ENCODE measurements at places on chromosomes 11 and 22.

DNA sequence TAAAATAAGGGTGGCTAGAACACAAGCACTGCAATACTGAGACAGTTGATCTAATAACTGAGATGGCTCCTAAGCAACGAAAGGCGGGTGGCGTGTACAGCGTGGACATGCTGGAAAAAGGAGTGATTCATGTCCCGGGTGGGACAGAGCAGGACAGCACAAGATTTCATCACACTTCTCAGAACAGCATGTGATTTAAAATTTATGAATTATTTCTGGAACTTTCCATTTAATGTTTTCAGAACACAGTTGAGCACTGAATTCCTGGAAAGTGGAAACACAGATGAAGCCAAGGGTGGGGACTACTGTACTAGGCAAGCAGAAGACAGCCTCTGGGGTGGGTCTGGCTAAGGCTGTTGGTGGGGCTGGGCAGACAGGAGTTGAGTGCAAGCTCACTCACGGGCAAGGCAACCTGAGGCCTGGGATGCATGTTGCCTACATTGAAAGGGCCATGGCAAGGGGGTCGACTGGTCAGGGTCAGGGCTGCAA lies 165.6 kb upstream of the DDI1 start:
- peak; percentile 84 for DNase-seq

- no peak for DNase-seq
Measured at GRCh38 chr22:36852056-36852973, 8.5 kb upstream of the NCF4 start.

DNA sequence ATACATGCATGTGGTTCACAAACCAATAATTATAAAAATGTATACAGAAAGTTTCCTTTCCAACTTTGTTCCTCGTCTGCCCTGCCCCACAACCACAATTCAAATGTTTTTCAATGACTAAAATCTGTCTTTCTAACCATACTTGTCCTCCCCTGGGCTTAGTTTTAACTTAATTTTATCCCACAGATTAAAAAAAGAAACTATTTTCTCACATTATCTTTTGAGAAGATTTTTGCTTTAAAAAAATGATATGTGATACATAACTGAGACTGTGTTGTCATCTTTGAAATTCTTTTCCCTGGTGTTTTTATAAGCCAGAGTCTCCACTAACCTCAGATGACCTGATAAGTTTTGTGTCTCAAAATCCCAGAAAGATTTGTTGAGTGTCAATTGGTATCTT lies 79.0 kb downstream of the FDX1 start:
- no peak for DNase-seq

GRCh38 chr22:32080904-32081303 lies 37.8 kb downstream of the SLC5A1 start:
- no peak for DNase-seq

GRCh38 chr22:42939941-42940653 lies 74.9 kb downstream of the PACSIN2 start:
- no peak for DNase-seq

- peak; percentile 16 for DNase-seq
Measured at GRCh38 chr22:47419239-47419638, 656.8 kb downstream of the TBC1D22A start.

GRCh38 chr11:875769-876301 lies 33.2 kb downstream of the TSPAN4 start:
- no peak for DNase-seq

DNA sequence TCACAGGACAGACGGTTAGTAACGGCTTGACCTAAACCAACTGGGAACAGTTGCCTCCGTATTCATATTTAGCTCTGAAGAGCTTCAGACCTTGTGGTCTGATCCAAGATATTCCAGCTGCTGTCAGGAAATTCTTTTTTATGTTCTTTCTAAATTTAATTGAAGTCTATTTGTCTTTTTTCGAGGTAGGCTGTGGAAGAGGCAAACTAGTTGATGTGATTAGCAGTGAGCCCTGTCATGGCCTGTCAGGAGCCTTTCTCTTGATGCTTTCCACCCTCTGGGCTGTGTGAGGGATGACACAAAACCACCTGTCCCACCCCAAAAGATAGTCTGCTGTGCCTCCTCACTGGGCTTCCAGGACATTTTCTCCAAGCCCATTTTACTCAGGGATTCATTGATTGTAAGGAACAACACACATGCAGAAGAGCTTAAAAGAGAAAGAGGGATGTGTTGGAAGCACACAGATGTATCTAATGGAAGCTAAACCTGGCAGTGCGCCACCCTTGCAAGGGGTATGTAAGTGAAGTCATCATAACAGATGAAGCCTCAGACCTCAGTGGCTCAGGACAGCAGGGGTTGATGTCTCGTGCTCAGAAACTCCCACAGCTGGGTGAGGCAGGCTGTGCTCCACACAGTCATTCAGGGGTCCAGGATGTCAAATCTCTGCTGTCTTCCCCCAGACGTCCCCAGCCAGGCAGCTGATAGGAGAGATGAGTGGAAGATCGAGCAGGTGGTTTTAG lies 170.0 kb downstream of the NCAM1 start:
- no peak for DNase-seq

DNA sequence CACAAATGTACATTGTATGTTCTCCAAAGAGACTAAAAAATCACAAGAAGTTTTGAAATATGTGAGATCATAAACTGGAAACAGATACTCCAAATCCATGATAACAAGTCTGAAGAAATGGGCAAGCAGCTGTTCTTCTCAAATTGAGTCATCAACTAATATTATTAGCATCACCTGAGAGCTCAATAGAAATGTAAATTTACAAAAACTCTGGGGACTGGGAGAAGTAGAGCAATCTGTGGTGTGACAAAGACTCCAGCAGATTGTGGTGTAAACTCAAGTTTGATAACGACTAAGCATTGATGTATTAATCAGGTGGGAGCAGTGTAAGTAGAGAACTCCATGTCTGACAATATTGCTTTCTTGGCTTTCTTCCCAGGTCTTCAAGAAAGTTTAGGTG lies 53.2 kb downstream of the GLYATL1 start:
- DNase-seq: no peak

GRCh38 chr22:22618923-22619322 lies 25.5 kb upstream of the GGTLC2 start:
- DNase-seq: no peak

DNA sequence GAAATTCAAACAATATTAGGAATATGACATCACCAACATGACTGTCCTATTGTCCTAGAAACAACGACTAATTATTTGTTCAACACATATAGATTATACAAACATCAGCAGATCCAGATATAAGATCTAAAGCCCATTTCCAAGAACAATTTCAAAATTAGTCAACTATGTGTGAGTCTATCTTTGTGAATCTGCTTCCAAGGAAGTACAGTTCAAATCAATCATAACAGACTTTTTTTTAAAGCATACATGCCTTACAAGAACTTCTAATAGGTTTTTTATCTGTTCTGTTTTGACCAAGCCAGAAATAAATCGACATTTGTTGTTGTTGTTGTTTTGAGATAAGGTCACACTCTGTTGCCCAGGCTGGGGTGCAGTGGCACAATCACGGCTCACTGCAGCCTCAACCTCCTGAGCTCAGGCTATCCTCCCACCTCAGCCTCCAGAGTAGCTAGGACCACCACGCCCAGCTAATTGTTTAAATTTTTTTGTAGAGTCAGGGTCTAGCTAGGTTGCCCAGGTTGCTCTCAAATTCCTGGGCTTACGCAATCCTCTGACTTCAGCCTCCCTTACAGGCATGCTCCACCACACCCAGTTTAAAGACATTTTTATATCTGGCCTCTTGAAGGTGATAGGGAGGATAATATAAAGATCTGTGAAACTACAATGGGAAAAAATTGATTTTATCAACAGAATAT lies 54.8 kb downstream of the DENND5A start:
- DNase-seq: no peak

GRCh38 chr11:103602840-103603239 lies 433.6 kb upstream of the DDI1 start:
- no peak for DNase-seq

GRCh38 chr11:507727-508515 lies 879 bp upstream of the RNH1 start:
- no peak for DNase-seq

DNA sequence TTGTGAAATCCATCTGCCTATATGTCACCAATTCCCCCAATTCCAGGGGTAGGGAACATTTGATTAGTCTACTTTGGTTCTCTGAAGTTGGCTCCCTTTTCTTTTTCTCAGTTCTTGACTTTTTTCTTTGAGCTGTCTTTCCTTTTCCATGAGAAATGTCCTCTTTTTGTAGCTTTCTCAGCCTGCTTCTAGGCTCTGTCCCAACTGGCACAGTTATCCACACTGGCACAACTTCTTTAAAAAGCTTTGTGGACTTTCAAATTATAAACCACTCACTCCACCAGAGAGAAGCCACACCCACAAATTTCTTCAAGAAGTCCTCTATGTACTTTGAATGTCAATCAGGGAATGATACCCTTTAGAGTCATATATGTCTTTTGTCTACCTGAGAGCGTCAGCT lies 100.5 kb downstream of the TTC17 start:
- DNase-seq: no peak

- DNase-seq: no peak
Measured at GRCh38 chr22:40270748-40271373, 75.4 kb upstream of the ADSL start.

DNA sequence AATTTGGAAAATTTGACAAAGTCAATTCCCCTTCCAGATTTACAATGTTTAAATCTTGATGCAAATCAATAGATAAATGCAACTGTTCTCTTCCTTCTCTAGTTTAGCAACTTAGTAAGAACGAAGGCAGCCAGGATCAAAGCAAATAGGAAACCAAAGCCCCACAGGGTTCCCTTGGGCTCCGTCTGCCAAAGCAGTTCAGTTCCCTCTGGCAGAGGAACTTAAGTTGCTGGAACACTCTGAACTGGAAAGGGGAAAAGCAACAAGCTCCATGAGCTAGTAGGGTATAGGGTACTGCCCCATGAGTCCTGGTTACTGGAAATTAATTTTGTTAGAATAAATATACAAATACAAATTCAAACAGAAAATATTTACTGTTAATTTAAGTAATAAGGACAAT lies 91.3 kb downstream of the RELT start:
- DNase-seq: no peak

DNA sequence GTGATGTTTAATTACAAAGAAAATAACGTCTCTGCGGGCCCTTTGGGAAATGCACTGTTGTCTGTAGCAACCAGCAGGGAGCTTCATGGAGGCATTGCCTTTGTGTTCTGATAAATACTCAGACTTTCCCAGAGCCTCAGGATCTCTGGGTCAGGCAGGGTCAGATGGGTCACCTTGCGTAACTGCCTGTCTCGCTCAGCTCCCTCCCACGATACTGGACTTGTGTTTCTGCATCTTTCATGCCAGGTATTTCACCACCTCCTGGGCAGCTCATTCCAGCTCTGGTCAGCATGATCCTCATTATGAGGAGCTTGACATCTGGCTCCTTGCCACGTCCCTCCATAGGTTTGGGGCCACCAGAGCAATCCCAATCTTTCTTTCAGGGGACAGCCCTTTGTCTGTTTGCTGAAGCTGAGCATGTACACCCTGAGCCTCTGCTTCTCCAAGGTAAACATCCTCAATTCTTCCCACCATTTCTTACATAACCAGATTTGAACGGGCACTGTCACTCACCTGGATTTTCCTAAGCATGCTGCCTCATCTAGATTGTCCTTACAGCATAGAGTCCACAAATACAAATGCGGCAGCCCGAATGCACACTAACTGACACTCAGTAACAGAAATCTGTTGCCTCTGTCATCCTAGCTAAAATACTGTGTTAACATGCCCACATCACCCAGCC lies 162.3 kb downstream of the LARGE1 start:
- DNase-seq: no peak

DNA sequence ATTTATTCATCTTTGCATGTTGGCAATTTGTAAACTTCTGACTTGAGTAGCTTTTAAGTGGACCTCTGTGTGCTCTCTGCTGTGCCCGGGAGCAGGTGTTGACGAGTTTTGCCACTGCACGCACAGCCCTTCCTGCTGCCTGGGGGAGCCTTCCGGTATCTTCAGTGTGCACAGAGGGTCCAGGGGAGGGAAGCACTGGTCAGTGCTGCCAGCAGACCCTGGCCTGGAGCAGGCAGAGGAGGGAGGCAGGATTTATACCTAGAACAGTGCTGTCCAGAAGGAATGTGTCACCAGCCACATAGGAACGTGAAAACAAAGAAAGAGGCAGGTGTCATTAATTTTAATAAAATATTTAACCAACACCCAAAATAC lies 403.6 kb downstream of the TBC1D22A start:
- no peak for DNase-seq

DNA sequence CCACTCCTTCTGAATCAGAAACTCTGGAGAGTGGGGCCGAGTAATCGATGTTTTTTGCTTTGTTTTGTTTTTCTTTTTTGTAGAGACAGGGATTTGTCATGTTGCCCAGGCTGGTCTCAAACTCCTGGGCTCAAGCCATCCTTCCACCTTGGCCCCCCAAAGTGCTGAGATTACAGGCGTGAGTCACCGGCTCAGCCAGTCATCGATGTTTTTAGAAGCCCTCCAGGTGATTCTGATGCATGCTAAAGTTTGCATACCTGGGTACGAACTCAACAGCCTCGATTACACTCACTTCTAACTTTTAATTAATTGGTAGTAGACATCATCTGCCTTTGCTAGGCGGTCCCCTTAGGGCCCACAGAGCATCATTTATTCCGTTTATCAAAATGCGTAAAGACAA lies 50.3 kb downstream of the C11orf71 start:
- no peak for DNase-seq

GRCh38 chr22:37546437-37547250 lies 13.6 kb upstream of the CDC42EP1 start:
- peak; percentile 85 for DNase-seq

DNA sequence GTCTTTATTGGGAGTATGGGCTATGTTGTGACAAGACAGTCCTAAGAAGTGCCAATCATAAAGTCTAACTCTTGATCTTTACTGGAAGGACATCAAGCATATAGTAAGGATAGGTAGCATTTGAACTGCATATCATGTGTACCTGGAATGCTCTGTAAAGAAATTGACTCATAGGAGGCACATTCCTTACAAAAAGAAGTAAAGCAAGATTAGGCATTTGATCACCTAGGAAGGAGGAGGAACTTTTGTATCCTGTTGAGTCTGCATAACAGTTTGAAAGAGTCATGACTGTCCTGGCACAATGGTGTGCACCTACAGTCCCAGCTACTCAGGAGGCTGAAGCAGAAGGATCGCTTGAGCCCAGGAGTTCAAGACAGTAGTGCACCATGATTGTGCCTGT lies 42.2 kb upstream of the DNAJB7 start:
- no peak for DNase-seq

DNA sequence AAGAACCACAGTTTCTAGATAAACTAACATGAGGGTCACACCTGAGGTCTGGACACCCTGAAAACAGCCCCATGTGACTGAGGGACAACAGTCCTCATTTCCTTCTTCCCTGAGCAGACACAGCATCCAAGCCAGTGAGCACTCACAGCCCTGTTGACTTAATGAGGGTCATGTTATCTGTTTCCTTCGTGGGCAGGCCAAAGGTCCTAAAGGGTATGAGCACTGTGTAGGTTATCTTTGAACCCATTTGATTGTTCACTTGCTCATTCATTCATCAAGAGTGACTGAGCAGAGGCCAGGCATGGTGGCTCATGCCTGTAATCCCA lies 170.7 kb upstream of the B3GAT1 start:
- no peak for DNase-seq

All from muscle of back (tissue), 13 donors.